ENCODE measurements at places on chromosomes 1 and 21. TPM values are rescaled to one million over a fixed set of nuclear protein-coding genes. Genes with fewer than 3 reads are reported as not detected.

GRCh38 chr1:229943988-229944743 lies 122.9 kb upstream of the GALNT2 start:
- no peak for DNase-seq

Gene S100A9
- total RNA-seq, result 16.5 TPM

DNA sequence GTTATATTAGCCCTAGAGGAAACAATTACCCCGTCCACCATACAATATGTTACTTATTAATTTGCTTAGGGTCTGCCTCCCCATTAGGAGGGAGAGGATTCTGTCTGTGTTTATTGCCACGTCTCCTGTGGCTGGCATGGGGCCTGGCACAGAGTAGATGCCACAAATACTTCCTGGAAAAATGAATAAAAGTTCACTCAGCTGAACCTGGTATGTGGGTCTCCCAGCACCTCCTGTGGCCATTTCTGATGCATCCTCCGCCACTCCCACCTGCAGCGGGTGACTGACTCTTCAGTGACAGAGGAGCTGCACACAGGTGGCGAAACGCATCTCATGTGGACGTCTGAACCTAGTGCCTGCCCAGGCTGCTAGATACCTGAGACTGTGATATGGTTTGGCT lies 112.7 kb downstream of the CLIC6 start:
- no peak for DNase-seq

DNA sequence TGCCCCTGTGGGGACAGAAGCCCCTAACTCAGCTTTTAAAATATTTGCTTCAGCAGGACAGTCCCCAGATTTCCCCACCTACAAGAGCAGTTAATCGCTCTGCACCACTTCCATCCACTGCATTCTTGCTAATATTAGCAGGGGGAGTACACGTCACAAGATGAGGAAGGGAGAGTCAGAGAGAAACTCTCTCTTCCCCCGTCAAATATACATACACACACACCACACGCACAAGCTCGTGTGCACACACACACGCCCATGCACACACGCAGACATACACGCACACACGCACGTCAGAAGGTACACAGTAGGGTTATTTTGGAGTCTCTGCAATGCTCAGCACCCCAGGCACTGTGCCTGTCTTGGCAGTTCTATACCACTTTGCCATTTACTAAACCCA lies 2.1 kb downstream of the CLCA1 start:
- DNase-seq, result no peak

GRCh38 chr21:42036313-42036712 lies 26.2 kb upstream of the ZBTB21 start:
- DNase-seq, result no peak

Gene FMO2
- 4.7 TPM for total RNA-seq

DNA sequence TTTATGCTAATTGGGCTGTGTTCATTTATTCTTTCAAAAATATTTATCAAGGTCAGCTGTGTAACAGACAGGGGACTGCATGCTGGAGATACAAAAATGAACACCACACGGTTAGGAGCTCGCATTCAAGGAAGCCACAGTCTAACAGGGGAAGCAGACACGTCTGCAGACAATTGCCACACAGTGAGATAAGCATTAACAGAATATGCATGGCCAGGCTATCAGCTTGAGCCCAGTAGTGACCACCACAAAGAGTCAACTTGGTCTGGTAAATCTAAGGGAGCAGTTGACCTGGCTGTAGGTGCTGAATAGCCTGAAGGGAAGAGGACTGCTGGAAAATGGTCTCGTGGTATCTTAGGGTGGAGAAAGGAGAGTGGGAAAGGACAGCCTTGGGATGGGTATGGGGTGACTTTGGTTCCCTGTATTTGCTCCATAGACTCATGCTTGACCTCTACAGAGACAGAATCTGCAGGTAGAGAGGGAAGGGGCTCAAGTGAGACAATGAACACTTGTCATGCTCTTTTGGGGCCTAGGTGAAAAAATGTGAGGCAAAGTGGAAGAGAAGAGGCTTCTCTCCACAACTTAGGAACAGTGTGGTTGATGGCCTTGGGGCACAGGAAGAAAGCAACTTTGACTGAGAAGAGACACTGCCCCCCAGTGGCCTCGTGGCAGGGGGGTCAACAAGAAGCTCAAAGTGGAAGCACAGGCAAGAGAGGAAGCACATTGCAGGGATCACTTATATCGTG lies 7.6 kb upstream of the NPL start:
- DNase-seq, result no peak

Gene NTMT2
- total RNA-seq, result 0.50 TPM

Gene PALMD
- total RNA-seq, result 12.1 TPM

Gene DMBX1
- total RNA-seq, result 0.33 TPM

DNA sequence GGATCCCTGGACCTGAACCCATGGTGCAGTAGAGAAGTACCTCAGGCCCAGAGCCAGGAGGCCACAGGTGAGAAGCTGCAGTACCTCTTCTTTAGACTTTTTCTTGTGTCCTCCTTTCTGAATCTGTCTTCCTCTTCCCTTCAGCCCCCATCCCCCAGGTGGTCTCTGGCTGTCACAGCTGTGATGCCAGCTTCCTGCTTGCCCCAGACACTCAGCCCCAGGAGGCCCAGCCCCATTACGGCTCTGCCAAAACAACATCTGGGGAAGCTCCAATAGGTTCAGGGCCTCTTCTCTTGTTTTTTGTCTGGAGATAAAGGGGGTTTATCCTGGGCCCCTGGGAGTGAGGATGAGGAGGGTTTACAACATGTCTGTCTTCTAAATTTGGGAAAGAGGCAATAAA lies 9.5 kb upstream of the BTG2 start:
- no peak for DNase-seq

Gene GPR52
- total RNA-seq, result 1.9 TPM

- peak; percentile 93 for DNase-seq
These were observed 24.6 kb downstream of the DMAP1 start for GRCh38 chr1:44237721-44238457.

Gene CCDC190
- total RNA-seq, result 4.8 TPM

- no peak for DNase-seq
These were observed 148.2 kb downstream of the NFIA start for GRCh38 chr1:61230523-61230922.

- no peak for DNase-seq
These were observed 125.2 kb downstream of the PCBP3 start for GRCh38 chr21:45768740-45769048.

DNA sequence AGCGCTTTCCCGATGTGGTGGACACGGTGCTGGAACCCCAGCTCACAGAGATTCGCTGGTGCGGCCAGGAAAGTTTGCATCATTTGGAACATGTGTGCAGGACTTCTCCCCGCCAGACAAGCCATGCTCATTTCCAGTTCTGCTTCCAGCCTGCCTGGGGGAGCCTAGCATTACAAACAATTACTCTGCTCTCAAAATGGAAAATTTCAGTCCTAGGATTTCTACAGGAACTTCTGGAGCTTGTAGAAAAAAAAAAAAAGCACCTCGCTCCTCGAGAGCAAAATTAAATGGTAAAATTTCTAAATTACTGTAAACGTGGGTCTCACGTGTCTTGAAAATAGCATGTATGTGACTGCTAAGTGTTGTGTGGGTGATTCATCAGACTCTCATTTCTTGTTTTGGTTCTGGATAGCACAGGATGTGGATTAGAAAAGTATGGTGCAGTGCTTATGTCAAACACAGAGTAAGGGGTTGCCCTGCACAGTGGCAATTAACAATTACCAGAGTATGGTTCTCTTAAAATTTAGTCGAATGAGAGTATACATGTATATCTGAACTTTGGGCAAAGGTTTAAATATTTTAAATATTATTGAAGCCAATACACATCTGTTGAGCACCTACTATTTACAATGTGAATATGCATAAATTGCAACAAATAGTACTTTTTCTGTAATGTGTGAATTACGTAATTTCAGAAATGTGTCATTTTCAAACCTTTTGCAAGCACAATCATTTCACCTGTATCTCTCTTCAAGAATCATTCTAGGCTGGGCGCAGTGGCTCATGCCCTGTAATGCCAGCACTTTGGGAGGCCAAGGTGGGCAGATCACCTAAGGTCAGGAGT lies 61.8 kb upstream of the PTGFRN start:
- no peak for DNase-seq

DNA sequence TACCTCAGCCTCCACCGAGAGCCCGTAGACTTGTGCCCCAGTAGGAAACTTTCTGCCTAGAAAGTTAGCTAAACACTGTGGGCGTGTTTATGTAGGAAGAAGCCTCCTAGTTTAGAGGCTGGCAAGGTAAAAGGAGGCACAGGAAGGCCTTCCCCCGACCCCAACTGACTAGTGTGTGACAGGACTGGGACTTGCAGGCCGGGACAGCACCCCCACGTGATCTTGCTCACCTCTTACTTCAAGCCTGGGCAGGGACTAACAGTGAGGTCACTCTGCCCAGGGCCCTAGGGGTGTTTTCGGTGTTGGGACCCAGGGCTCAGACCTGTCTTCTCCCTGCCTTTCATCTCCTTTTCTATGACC lies 392 bp upstream of the TAGLN2 start:
- no peak for DNase-seq
